ENCODE measurements at places on chromosomes 3 and 15.

- DNase-seq, result no peak
Observed at GRCh38 chr3:127174284-127174683, 18.6 kb upstream of the PRR23E start.

GRCh38 chr3:76997733-76998132, 42.2 kb upstream of the ROBO2 start:
- peak; percentile 1 for DNase-seq

- peak; percentile 31 for DNase-seq
Observed at GRCh38 chr15:41263891-41264351, 32.9 kb downstream of the CHP1 start.

DNA sequence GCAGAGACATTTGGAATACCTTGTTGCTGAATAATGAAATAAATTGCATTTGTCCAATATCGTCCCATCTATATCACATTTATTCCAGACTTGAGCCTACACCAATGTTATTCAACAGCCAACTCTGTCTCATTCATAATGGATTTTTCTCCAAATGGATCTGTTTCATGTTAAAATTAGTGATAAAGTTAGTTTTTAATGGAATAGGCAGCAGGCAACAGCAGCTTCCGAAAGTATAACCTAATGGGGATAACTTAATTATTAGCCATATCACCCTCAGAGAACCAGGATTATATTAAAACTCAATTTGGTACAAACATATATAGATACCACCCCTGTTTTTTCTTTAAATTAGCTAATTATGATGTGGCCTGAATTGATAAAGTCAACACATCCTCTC, 86.5 kb upstream of the ICE2 start:
- DNase-seq, result no peak

GRCh38 chr15:48324949-48325348, 6.3 kb upstream of the DUT start:
- DNase-seq, result no peak
